Left renal cortex interstitium (tissue), 4 donors: ENCODE measurements at places on chromosomes 7 and 10. TPM values are rescaled to one million over a fixed set of nuclear protein-coding genes. Genes with fewer than 3 reads are reported as not detected.

GRCh38 chr10:5589661-5590511, 65.1 kb downstream of the CALML3 start:
- DNase-seq: no peak

DNA sequence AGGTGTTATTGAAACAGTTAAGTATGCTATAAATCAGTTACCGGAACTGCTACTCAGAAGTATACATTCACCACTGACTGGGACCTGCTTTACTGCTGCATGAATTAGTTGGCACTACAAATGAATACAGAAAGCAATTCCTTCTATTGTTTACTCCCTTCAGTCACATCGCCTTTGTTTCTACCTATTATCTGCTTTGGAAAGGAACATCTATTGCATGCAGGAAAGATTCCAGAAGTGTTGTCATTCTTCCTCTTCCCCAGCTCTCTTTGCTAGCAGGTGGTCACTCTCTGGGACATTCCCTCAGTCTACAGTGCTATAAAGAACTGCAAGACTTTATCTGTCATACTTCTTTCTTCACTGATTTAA, 131.3 kb downstream of the ANK3 start:
- DNase-seq: no peak

- no peak for DNase-seq
These were observed 9.1 kb upstream of the ZYX start for GRCh38 chr7:143372070-143372469.

DNA sequence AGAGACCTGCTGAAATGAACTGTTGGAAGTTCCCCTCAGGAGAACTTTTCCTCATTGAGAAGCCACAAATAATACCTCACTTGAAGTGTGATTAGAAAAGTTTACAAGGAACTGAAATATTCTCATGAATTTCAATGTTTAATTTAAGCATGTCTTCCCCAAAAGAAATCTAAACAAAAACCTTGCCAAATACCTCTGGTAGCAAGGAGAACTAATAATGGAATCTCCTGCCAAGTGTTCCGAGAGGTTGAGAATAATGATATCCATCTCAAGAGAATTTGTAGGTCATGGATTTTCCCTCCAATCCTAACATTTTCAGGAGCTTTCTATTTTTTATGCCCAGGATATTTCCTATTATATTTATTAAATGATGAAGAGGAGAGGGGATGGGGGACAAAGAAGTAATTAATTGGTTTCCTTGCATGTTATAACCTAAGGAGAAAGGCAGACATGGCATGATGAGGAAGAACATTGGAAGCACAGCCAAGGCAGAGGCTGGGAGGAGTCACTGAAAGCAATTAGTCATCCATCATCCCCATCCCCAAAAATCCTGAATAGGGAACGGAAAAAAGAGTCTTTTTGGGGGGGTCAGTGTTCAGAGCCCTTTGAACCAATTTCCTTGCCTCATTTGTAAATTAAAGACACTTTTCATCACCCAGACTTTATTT, 93.6 kb upstream of the IL6 start:
- no peak for DNase-seq

- no peak for DNase-seq
These were observed 65.0 kb downstream of the INPP5A start for GRCh38 chr10:132602614-132603013.

DNA sequence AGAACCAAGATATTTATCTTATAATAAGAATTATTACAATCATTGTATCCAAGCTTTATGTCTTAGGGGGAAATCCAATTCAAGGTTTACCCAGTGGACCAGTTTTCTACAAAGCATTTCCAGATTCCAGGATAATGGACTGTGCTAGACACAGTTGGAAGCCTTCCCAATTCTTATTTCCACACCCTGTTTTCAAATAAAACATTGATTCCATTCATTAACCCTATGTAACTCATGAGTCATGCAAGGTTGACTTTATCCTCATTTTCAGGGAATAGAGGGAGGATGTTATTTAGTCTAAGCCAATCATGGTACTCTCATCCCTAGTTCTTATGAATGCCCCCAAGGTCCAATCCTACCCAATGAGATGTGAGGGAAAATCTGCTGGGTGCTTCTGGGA, 145.7 kb downstream of the RNLS start:
- no peak for DNase-seq

GRCh38 chr7:30910411-30911073, 1.1 kb upstream of the AQP1 start:
- no peak for DNase-seq

GRCh38 chr10:110699859-110700468, 55.8 kb downstream of the RBM20 start:
- DNase-seq: no peak

DNA sequence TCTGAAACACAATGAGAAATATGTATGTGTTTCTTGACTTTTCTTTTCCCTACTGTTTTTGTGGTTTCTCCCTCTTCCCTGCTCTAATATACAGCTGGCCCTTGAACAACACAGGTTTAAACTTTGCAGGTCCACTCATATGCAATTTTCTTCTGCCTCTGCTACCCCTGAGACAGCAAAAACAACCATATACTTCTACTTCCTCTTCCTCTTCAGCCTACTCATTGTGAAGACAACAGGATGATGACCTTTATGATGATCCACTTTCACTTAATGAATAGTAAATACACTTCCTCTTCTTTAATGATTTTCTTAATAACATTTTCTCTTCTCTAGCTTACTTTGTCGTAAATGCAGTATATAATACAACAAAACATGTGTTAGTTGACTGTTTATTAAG, 35.0 kb upstream of the DGKB start:
- no peak for DNase-seq

DNA sequence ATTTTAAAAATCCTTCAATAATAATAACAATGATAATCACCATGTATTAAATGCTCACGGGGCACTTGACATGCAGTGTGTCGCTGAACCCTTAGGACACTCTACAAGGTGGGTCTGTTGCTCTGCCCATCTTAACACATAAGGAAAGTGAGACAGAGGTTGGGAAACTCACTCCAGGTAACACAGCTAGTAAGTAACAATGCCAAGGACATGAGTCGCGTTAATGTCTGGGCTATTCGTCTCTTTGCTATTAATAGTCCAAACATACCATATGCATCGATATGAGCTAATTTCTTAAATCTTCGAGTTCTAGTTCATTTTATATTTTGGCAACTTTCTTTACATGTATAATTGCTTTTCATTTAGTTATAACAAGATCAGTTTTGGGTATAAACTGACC, 79.5 kb downstream of the BEND7 start:
- DNase-seq: no peak

DNA sequence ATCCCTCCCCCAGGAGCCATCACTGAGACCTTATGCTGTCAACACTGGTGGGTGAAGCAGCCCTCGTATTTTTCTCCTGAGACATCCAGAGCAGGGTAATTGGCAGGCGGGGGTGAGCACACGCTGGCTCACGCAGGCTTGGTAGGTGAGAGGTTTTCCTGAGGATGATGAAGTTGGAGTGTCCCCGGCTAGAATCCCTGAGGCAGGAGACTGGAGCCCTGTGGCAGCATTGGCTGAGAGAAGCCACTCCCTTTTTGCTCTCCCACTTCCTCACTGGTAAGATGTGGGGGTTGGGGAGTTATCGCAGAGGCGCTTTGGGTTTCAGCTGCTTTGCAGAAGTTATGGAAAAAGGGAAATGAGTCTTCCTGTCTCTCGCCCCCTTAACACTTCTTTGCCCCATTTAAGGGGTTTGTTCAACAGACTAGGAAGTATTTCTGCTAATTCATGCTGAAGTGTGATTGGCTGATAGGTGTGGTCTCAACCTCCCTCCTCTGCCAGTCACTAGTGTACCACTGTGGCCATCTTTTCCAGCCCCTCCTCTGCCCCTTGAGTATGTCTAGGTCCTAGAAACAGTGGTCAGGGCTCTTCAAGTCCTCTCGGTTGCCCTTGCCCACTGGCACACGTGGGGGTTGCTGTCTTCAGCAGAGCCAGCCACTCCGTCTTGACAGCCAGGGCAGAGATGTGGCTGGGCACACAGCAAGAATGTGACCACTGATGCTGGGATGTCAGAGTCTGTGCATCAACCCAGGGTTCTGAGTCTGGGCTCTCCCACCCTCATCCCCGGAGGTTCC, 5.7 kb downstream of the ARPC1B start:
- DNase-seq: no peak

GRCh38 chr10:22610610-22611009, 103.8 kb downstream of the PIP4K2A start:
- no peak for DNase-seq

- no peak for DNase-seq
These were observed 158.6 kb downstream of the ZEB1 start for GRCh38 chr10:31477584-31477983.

DNA sequence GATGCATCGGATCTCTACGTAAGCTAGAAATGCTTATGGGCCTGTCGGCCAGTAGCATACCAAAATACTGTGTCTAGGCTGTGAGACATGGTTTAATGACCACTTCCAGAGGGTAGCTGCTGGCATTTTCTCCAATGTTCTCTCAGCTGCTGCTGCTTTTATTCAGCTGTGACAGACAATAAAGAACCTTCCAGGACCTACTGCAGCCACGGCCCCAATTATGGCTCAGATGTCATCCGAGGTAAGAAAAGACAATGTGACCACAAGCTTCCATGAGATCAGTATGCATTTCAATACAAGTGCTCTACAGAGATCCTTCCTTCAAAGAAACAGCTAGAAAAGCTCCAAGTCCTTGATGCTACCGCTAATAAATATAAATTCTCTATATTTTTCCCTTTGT, 256.2 kb downstream of the SDHAF3 start:
- DNase-seq: no peak

GRCh38 chr7:22202141-22202540, 154.8 kb downstream of the RAPGEF5 start:
- no peak for DNase-seq

DNA sequence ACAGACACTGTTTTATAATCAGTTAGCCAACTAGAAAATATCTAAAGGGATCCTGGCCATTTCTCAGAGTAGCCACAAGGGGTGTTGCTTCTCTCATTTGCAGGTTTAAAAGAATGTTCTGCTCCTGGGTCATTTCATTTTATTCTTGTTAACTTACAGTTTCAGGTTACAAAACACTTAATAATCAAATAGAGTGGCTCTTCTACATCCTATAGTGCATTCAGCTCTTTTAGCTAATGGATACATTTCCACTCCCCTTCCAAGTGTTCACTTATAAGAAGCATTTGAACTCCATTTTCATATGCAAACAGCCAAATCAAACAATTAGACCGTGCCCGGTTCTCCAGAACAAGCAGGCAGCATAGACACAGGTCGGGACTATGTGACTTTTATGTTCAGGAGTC, 117.5 kb downstream of the TRIL start:
- no peak for DNase-seq

DNA sequence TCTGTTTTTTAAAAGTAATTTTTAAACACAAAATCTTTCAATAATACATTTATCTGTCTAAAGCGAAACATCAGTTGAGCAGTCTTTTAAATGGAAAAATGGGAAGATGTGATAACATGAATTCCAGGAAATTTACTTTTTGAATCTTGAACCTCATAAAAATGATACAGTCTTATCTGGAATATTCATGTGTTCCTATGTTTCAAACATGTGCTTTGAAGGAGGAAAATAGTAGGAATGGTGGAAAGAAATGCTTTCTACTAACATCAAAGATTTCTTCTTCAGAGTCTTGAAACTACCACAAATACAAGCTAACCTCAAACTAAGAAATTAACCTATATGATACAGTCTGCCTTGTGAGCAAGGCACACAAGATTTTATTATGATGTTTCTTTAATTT, 317.5 kb upstream of the SEMA3A start:
- no peak for DNase-seq

GRCh38 chr10:78140066-78140630, 106.5 kb downstream of the RPS24 start:
- no peak for DNase-seq

- peak; percentile 45 for DNase-seq
These were observed 11.1 kb upstream of the CRTAC1 start for GRCh38 chr10:98041352-98042043.

GRCh38 chr10:56605051-56605450, 244.0 kb upstream of the ZWINT start:
- no peak for DNase-seq

AIMP2 gene
- polyA plus RNA-seq: 24.3 TPM

NUPR2 gene
- polyA plus RNA-seq: 2.5 TPM

CALCR gene
- polyA plus RNA-seq: 0.96 TPM

POM121C gene
- 62.2 TPM for polyA plus RNA-seq

HOXA4 gene
- polyA plus RNA-seq: 25.4 TPM

BMPER gene
- polyA plus RNA-seq: 20.0 TPM

ZNF804B gene
- polyA plus RNA-seq: 0.23 TPM

CHST15 gene
- polyA plus RNA-seq: 20.8 TPM

PI4K2A gene
- polyA plus RNA-seq: 21.7 TPM

SPDYE11 gene
- polyA plus RNA-seq: 0.28 TPM

GRID1 gene
- polyA plus RNA-seq: 1.6 TPM

SUGCT gene
- polyA plus RNA-seq: 13.1 TPM
